ENCODE measurements at places on chromosomes 7 and 10.

GRCh38 chr7:31950091-31950755, 120.0 kb downstream of the PDE1C start:
- no peak for DNase-seq

DNA sequence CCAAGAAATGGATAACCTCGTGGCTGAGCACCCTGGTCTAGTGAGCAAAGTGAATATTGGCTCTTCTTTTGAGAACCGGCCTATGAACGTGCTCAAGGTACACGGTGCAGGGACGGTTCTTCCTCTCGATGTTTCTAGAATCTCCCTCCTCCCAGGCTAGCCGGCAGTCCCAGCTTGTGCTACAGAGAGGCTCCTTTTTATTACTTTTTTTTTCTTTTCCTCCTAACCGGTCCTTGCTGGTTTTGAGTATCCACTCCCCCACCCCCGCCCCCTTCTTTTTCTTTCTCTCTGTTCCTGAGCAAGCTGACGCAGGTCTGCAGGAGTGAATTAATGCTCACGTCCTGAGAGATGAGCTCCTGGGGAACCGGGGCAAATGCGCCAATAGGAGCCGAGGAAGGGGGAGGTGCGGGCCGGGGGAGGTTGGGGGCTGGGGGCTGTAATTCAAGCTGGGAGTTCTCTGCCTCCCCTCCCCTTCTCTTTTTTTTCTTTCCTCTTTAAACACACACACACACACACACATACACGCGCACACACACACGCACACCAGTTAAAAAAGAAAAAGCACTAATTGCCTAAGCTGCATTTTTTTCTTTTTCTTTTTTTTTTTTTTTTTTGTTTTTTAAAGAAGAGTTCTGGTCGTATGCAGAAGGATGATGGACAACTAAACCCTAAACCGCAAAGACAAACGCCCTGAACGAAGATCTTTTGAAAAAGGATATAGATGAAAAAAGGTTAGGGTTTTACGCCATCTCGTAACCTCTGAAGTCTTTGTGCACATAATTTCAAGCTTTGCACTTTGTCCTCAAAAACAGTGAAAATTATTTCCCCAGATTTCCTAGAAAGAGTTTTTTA, 6.6 kb downstream of the CPA2 start:
- DNase-seq, result peak; percentile 54

GRCh38 chr7:131898418-131898817, 342.0 kb upstream of the PODXL start:
- DNase-seq, result no peak

GRCh38 chr10:132186488-132187429, at the start of gene DPYSL4:
TSS of gene DPYSL4 (plus strand) at chr10:132186948. CDS start at chr10:132187064, 116 bp downstream.
- no peak for DNase-seq

DNA sequence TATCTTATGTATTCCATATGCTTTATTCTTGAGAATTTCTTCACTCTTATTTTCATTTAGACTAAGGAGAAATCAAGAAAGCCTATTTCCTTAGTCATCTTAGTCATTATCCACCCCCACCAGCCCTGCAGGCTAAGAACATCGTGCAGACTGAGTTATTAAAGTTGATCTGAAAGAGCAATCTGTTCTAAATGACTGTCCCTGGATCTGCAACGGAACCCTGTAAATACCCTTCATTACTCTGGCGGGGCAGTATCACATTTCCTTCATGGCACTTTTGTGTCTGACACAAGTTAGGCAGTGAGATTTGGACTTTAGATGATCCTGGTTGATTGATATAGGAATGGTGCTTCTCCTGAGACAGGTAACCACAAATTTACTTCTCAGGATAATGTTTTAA, 3.5 kb upstream of the MYPN start:
- no peak for DNase-seq

- DNase-seq, result no peak
Observed at GRCh38 chr10:112985690-112986543, 35.9 kb downstream of the TCF7L2 start.

GRCh38 chr10:112424651-112425050, 22.1 kb downstream of the ZDHHC6 start:
- DNase-seq, result no peak

GRCh38 chr10:127302343-127302742, 106.0 kb upstream of the INSYN2A start:
- no peak for DNase-seq

GRCh38 chr10:79023240-79024162, 45.3 kb upstream of the ZMIZ1 start:
- no peak for DNase-seq

- DNase-seq, result no peak
Observed at GRCh38 chr10:103617602-103618385, 124.3 kb downstream of the NEURL1 start.

- DNase-seq, result no peak
Observed at GRCh38 chr10:13079776-13080050, 20.2 kb upstream of the OPTN start.

- no peak for DNase-seq
Observed at GRCh38 chr10:78171633-78172400, 138.2 kb downstream of the RPS24 start.

DNA sequence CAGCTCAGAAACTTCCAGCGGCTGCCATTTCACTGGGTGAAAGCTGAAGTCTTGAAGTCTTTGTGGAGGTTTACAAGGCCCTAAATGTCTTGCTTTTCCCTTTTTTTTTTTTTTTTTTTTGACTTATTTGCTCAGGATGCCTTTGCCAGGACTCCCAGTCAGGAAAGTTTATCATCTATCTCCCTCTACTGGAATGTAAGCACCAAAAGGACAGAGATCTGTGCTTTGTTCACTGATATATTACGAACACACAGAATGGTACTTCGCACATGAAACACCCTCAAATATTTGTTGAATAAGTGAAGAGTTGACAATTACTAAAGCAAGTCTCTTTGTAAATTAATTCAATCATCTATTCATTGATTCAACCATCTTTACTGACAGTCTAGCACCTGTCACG, 23.2 kb downstream of the ABCB4 start:
- no peak for DNase-seq

DNA sequence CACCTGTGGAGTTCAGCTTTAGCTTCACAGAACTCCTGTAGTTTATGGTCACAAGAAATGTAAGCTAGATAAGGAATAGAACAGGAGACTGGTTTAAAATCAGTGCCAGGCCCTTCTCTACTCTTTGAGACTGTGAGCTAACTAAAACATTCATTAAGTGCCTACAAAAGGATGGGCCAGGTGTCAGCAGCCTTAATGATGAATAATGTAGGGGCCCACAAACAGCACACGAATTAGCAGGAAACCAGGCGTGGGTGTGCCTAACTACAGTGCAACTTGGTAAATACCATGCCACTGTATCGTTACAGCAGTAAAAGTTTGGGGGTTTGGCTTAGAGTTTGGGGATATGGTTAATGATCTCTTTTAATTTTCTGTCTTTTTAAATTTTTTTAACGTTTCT, 6.1 kb upstream of the ABLIM1 start:
- DNase-seq, result no peak

GRCh38 chr10:51718804-51719291, 19.5 kb upstream of the CSTF2T start:
- no peak for DNase-seq

- peak; percentile 44 for DNase-seq
Observed at GRCh38 chr10:122461367-122461728, at the start of gene HTRA1. TSS of gene HTRA1 (plus strand) at chr10:122461553. CDS start at chr10:122461653, 100 bp downstream.

- no peak for DNase-seq
Observed at GRCh38 chr7:27547401-27547800, 115.3 kb downstream of the HIBADH start.
